T1000 (cell line): ENCODE measurements at places on chromosomes 4 and X.

GRCh38 chr4:1797298-1797860, 4.3 kb downstream of the FGFR3 start:
- no peak for DNase-seq

- DNase-seq: no peak
These were observed 4.2 kb upstream of the JCHAIN start for GRCh38 chr4:70670332-70671014.

GRCh38 chr4:24266951-24267722, 317.2 kb downstream of the DHX15 start:
- no peak for DNase-seq

DNA sequence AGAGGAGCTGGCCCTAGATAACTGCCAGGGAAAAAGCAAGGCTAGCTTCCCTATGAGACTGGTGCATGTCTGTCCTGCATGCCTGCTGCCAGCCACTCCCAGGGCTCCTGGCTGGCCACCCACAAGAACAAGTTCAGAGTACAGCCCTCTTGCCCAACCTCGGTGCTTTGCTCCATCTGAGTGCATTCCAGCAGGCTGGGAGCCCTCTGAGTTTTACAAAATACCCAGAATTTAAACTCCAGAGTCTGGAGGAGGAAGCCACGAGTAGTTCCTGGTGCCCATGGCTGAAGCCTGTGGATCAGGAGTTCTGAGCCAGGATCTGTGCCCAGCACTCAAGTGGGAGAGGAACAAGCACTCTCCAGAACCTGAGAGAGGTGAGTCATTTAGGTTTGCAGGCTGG, 111.6 kb downstream of the MAGEE2 start:
- no peak for DNase-seq

DNA sequence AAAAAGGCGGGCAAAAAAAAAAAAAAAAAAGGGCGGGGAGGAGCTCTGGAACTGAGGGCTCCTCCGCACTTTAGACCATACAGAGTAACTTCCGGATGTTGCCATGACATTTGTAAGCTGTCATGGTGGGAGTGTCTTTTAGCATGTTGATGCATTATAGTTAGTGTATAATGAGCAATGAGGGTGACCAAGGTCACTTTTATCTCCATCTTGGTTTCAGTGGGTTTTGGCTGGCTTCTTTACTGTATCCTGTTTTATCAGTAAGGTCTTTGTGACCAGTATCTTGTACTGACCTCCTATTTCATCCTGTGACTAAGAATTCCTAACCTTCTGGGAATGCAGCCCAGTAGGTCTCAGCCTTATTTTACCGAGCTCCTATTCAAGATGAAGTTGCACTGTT, 193.4 kb downstream of the UGT8 start:
- no peak for DNase-seq

DNA sequence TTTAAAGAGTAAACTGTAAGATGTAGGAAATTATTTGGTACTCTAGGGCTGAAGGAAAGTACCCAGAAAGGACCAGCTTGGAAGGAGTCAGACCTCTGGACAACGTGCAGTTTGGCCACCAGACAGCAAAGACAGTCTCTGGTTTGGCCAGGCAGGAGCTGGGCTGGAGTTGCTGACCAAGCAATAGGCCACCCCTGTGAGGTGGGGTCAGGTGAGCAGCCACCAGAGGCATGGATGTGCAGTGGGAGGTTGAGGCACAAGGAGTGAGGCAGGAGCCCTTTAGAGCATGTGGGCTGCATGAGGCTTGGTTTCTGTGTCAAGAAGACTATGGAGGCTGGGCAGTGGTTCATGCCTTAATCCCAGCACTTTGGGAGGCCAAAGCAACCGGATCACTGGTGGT, 17.7 kb upstream of the MRFAP1 start:
- no peak for DNase-seq

GRCh38 chr4:78692822-78693170, 83.4 kb upstream of the BMP2K start:
- DNase-seq: no peak

DNA sequence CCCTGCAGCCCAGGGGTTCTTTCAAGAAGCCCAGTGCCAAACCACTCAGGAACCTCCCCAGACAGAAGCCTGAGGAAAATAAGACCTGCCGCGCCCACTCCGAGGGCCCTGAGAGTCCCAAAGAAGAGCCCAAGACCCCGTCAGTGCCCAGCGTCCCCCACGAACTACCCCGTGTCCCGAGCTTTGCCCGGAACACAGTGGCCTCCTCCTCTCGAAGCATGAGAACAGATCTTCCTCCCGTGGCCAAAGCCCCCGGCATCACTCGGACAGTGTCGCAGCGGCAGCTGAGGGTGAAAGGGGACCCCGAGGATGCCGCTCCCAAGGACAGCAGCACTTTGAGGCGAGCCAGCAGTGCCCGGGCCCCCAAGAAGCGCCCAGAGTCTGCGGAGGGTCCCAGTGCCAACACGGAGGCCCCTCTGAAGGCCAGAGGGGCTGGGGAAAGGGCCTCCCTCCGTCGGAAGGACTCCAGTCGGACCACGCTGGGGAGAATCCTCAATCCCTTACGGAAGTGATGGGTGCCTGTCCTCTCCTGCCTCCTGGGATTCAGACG, 40.2 kb downstream of the FHDC1 start:
- no peak for DNase-seq

DNA sequence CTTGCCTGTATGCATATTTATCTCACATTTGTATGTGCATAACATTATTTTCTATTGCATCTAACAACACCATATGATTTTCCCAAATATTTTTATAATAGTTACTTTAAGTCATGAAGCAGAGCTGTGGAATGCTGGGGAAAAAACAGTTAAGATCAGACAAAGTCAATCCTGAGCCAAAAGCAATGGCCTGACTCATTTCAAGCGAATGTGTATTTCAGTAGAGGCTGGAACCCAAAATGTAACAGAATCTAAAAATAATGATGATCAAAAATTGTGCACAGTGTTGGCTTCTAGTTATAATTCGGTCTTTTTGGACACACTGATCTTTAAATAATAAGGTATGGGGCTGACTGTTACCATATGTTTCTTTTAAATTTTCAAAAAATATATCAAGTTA, 516.2 kb upstream of the ADGRL3 start:
- no peak for DNase-seq

DNA sequence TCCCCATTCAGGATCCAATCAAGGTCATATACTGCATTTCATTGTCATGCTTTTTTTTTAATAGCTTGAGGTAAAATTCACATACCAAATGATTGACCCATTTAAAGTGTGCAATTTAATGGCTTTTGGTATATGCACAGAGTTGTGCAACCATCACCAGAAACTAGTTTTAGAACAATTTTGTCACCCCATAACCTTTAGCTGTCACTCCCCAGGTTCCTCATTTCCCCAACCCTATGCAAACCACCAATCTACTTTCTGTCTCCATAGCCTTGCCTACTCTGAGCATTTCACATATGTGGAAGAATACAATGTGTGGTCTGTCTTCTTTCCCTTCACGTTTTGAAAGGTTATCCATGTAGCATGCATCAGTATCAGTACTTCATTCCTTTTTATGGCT, 1.4 kb upstream of the SMAD1 start:
- no peak for DNase-seq

GRCh38 chrX:52563105-52563504, 46.2 kb upstream of the XAGE1B start:
- DNase-seq: no peak

DNA sequence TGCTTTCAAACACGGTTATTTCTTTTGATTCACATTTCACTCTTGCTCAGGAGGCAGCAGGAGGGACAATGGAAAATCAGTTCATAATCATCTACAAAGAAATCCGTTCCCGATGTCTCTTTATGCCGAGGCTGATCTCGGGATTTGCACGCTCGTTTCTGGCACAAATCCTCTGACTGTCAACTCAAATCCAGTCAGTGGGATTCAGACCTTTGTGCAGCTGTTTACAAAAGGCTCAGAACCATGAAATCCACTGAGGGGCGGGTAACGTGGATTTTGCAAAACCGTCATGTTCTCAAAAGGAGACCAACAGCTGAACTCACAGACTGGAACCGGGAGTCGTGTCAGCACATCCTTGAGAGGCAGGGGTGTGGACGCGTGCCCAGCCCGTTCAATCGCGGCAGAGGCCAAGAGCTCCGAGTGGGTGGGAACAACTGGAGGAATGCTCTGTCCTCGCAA, 46.4 kb downstream of the ACOX3 start:
- no peak for DNase-seq

- no peak for DNase-seq
These were observed 31.9 kb downstream of the BMP15 start for GRCh38 chrX:50942471-50942870.

DNA sequence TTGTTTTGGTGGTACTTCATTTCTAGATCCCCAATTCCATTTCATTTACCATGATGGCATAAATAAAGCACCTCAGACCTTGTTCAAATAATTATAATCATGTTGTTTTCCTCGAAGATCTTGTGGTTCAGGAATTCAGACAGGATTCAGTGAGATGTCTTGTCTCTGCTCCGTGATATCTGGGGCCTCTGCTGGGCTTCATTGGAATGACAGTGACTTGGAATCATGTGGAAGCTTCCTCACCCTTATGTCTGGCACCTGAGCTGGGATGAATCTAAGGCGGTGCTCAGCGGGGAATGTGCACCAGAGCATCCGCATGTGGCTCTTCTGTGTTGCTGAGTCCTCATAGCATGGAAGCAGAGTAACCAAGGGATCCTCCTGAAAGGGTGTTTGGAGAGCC, 132.2 kb downstream of the VEGFC start:
- no peak for DNase-seq

DNA sequence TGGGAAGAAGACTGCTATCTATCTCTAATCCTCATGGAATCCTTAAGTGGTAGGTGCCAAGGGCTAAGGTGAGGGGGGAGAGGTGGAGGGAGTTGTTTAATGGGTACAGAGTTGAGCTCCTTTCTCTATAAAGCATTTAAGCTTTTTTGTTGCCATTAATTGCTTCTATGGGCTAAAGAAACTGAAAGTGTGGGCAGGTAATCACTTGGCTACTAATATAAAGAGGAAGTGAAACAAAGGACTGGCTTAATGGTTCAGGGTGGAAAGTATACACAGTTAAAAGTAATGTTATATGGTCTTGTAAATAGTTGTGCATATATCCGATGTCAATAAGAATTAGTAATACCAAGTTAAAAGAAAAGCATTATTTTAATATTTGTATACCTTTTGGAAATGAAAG, 83.9 kb downstream of the POLA1 start:
- DNase-seq: no peak

GRCh38 chr4:84796394-84796793, 170.1 kb downstream of the WDFY3 start:
- no peak for DNase-seq

- DNase-seq: no peak
These were observed 17.2 kb upstream of the ADGRL3 start for GRCh38 chr4:61182915-61183314.

GRCh38 chrX:48854898-48855297, 19.5 kb upstream of the PCSK1N start:
- DNase-seq: no peak

DNA sequence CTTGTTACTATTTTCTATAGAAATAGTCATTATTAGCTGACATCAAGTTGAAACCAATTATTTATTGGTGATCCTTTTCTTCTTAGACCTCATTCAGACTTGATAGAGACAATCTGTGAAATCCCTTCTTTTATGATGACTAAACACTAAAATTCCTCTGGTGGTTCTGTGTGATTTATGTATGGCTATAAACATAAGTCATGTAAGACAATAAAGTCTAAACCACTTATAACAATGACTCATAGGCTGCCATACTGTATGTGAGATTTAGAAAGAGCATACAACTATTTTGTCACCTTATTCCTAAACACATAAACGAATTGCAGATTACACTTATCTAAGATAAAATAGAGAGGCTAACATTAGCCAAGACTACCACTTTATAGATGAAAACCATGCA, 101.1 kb upstream of the PRR32 start:
- no peak for DNase-seq

DNA sequence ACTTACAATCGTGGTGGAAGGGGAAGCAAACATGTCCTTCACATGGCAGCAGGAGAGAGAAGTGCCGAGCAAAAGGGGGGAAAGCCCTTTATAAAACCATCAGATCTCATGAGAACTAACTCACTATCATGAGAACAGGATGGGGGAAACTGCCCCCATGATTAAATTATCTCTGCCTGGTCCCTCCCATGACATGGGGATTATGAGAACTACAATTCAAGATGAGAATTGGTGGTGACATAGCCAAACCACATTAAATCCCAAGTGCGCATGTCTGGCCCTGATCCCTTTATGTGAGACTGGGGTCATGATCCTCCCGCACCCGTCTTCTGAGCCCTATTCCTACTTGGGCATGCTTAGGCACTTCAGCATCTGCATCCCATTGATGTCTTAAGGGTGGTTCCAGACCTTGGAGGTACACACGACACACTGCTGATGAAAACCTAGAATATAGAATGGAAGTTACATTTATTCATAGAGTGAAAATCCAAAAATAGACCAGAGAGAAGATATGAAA, 116.0 kb downstream of the PTTG2 start:
- no peak for DNase-seq

DNA sequence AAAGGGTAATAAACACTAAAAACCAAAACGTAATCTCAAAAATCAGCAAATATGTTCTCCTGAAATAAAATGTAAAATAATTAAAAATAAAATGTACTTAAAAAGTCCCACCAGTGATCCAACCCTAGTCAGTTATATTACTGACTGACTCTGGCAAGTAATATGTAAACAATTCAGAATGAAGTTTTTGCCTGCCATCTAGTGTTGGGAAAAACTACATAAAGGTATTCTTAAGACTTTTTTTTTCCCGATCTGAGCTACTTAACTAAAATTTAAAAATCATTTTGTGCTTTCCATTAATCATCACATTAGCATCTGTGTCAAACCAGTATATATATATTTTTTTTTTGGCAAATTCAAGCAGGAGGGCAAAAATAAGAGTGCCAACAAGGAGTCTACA, 24.0 kb downstream of the RCHY1 start:
- no peak for DNase-seq

DNA sequence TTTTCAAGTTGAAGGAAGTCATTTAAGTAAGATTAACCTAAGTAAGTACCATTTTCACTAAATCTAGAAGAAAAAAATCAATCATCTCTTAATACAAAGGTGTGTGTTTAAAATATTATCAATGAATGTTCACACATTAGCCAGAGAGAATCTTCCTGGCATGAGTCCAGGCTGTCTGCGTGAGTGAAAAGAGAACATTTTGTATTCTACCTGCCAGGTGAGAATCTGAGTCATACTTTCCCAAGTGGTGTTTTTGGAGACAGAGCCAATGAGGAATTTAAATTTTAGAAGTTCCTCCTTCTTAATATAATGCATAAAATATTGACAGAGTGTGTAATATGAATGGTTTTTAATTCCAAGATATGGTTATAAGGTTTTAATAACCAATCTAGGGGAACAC, 371.8 kb upstream of the NR3C2 start:
- DNase-seq: no peak

- DNase-seq: no peak
These were observed 32.0 kb downstream of the SPIN3 start for GRCh38 chrX:56963377-56963776.

DNA sequence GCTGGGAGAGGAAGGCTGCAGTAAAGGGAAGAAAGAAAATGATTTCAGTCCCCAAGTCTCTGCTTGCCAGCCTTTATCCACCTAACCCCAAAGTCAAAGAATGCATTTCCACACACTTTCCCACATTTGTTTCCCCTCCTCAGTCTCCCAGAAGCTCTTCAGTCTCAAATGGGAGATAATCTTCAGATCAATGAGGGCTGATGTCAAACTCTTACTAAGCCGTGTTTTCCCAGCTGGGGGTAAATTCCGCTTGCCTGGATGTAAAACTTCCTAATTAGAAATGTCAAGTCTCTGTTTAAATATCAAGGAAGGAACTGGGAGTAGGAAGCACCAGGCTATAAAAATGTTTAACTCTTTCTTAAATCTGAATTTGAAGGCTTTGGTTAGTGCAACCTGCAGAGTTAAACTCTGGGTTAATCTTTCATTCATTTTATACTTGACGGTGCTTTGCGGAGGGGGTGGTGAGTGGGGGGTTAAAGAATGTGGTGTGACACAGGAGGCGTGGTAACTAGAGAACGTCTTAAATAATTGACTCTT, 601.4 kb upstream of the ACTRT1 start:
- DNase-seq: no peak
